ENCODE measurements at places on chromosomes 16 and 17.
A peak's percentile ranks its signal among the peaks of the same experiment; 100 is the strongest.

GRCh38 chr17:27949304-27949703 lies 56.1 kb upstream of the LYRM9 start:
- DNase-seq = no peak

GRCh38 chr17:33049781-33050414 lies 58.3 kb downstream of the SPACA3 start:
- DNase-seq = peak; percentile 10

DNA sequence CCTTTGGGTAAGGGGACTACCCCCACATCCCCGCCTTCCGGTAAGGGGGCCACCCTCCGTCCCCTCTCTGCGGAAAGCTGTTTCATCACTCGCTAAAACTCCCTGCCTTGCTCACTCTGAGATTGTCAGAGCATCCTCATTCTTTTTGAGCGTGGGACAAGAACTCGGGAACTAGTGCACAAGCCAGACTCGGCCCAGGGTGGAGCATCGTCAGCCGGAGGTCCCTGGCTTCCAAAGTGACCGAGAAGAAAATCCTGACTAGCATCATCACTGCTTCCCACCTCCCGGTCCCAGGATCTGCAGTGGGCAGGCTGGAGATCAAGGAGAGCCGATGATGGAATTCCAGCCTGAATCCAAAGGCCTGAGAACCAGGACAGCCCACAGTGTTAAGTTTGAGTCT lies 380.3 kb downstream of the SEC14L1 start:
- no peak for DNase-seq

DNA sequence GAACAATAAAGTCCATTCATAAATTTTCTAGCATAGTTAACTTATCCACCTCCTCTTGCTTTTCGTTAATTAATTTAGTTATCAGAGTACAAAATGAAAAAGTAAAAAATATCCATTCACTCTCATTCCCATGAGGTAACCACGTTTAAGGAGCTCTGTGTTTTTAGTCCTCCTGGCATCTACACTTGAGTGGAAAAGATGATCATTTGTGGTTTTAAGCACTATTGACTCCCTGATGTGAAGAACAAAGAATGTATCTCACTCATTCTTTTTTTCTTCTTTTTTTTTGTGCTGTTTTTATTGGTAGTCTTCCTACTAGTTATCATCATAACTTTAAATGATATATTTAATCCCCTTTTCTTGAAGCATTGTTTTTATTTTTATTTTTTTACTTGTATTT lies 26.1 kb downstream of the QPRT start:
- no peak for DNase-seq

- no peak for DNase-seq
Observed at GRCh38 chr17:70053241-70054234, 21.5 kb upstream of the KCNJ16 start.

- DNase-seq = no peak
Observed at GRCh38 chr17:19418251-19418992, 7.4 kb downstream of the RNF112 start.

DNA sequence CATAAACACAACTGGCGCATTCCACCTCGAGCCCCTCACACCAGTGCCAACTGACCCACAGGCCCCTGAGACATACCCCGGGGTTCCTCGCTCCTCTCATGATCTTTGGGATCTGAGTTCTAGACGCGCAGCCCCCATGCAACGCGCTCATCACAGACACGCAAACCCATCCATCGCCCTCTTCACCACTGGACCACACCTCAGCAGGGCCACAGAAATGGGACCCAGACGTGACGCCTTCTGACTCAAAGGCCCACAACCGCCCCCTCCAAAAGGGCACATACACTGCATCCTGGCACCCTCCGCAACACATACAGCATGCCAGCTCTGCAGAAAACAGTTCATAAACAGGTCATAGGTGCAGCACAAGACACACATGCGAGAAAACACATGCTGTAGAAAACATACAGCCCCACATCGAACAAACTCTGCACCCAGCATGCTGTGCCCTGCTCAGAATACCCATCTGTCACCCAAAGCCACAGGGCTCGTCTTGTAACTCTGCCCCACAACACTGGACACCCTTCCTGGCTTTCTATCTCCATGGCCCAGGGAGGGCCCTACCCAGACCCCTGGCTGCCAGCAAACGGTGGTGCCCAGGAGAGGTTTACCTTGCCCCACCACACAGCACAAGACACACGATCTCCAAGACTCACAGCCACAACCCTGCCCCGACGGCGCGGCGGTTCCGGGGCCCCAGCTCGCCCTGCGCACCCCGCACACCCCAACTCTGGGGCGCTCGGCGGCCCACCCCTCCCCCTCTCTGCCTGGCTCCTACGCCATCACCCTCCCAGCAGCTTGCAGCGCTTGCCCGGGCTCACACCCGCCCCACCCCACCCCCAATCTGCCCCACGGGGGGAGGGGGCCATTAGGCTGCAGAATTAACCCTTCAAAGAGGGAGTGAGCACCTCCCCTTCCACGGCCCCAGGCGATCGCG lies 887 bp downstream of the ZBTB4 start:
- no peak for DNase-seq

GRCh38 chr17:66373944-66374817 lies 71.8 kb downstream of the PRKCA start:
- peak; percentile 29 for DNase-seq

DNA sequence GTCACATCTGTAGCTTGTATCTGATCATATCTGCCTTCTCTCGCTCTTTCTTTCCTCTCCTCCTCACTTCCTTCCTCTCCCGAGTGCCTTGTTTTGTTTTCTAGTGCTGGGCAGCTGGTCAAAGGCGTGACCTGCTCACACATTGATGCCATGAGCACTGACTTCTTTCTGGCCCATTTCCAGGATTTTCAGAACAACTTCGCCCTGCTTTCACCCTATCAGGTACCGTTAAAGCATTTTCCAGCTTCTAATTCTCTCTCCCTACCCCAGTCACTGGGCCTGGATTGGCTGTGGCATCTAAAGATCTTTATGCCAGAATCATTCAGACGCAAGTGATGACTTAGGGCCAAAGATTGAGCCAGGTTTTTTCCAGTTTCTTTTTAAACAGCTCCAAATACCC lies 55.5 kb downstream of the OTOA start:
- no peak for DNase-seq

DNA sequence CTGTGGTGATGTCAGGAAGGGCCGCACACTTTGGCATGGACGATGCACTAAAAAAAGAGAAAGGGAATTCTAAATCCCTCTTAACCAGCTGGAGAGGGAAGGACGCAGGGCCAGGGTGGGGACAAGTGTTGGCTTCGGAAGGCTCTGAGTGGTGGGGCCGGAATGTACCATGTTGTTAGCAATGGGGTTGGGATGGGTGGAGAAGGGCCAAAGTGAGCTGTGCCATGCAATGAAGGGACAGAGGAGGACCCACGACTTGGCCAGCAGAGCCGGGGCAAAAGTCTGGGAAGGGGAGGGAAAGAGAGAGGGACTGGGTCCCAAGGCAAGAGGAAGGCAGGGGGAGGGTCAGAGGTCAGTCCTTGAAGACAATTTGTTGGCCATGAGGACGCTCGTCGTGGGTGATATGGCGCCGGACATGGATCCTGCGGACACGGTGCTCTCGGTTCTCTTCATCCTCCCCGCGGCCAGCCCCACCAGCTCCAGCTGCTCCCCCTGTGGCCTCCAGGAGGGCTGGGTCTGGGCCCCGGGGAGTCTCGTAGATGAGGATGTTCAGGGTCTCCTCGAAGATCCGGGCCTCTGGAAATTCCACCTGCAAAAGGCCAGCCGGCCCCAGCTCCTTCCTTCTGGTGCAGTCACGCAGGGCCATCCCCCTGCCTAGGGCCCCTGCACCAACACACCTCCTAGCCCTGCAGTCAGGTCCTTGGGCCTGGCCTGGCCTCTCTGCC lies 6.4 kb downstream of the ASPHD1 start:
- no peak for DNase-seq

DNA sequence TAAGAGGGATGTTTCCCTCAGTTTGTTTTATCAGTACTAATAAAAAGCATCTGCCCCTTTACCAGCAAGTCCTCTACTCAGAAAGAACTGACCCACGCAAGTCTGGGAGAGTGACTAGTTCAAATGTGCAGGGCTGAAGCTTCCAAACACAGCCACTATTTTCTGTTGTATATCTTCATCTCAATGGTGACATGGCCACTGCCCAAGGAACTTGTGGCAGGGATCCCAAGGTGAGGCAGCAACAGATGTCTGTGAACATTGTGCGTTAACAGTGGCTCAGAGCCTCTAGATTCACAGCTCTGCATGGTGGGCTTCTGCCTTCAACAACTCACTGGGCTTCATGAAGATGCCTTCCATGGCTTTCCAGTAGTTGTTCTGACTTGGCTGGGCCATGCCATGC lies 3.7 kb upstream of the BLTP2 start:
- no peak for DNase-seq

- no peak for DNase-seq
Observed at GRCh38 chr17:63751806-63752205, 10.2 kb upstream of the STRADA start.

- DNase-seq = no peak
Observed at GRCh38 chr16:16083421-16084156, 134.2 kb downstream of the ABCC1 start.

- DNase-seq = peak; percentile 67
Observed at GRCh38 chr17:77404812-77405581, 264.2 kb downstream of the SEC14L1 start.

DNA sequence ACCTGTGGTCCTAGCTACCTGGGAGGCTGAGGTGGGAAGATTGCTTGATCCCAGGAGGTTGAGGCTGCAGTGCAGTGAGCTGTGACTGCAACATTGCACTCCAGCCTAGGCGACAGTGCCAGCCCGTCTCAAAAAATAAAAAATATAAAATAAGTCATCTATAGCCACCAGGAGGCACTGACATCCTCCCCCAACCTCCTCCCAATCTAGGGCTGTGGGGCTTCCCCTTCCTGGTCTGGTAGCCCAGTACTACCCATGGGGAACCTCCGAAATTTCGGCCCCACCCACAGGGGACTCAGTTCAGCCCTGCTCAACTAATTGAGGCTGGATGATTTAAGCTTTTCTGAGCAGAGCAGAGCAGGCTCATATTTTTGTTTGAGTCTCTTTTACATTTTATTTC lies 3.2 kb downstream of the ZSCAN10 start:
- DNase-seq = no peak

DNA sequence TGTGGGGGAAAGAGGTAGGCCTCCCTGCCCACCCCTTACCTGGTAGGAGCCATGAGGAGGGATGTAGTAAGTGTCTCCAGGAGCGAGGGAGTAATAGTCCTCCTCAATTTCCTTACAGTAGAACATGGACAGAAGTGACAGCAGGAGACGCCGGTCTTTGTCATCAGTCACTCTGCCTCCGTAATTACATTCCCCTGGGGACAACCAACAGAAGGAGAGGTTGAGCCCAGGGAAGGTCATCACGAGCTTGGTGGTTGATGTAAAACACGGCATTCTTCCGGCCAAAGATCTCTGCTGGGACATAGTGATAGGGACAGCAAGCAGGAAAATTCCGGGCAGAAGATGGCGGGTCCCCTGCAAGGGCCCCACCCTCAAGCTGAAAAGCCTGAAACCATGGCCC lies 47.9 kb downstream of the LYRM1 start:
- no peak for DNase-seq

GRCh38 chr16:89602273-89602951 lies 11.0 kb upstream of the DPEP1 start:
- DNase-seq = no peak

DNA sequence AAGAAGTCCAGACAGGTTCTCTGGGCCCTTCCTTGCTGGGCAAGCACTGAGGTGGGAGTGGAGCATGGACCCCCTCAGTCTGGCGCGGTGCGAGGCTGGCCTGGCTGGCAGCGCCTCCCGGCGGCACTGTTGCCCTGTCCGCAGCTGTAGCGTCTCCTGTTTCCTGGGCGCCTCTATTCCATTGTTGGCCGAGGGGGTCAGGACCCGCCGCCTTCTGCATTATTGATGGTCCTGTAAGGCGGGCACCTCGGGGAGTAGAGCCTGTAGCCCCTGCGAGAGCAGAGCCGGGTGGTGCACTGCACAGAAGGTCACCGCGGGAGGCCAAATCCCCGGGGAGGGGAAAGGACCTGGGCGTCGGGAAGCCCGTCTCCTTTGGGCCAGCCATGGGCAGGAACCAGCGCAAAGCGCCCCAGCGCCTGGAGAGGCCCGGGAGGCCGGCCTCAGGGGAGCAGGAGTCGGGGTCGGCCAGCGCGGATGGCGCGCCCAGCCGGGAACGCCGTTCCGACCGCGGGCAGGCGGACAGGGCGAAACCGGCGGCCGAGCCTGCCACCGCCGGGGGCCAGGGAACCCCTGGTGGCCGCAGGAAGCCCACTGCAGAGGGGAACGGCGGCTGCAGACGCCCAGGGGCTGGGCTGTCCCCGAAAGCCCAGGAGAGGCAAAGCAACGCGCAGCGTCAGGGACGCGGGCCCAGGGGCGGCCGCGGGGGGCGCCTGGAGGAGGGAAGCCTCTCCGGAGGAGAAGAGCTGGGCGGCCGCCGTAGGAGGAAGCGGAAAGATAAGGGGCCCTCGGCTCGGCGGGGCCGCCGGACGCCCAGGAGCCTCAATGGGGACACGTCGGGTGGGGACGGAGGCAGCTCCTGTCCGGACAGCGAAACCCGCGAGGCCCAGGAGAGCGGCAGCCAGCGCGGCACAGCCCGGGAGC lies at the start of gene MYO15B:
TSS of gene MYO15B (plus strand) at position 126 of the 921 bp plus-strand sequence. CDS start at position 384, 258 bp downstream.
- DNase-seq = peak; percentile 30

GRCh38 chr17:28151001-28151400 lies 108.5 kb downstream of the NLK start:
- DNase-seq = no peak

Data from stimulated activated CD8-positive, alpha-beta memory T cell treated with anti-CD3 and anti-CD28 coated beads, Interleukin-7, amount 100 ng/mL, for 1 hour (primary cell).